RPMI8226 (cell line): ENCODE measurements at places on chromosomes 12 and 14.

GRCh38 chr12:113519464-113520307, 48.0 kb upstream of the LHX5 start:
- DNase-seq: no peak

GRCh38 chr12:78167510-78167909, 336.8 kb downstream of the NAV3 start:
- no peak for DNase-seq

DNA sequence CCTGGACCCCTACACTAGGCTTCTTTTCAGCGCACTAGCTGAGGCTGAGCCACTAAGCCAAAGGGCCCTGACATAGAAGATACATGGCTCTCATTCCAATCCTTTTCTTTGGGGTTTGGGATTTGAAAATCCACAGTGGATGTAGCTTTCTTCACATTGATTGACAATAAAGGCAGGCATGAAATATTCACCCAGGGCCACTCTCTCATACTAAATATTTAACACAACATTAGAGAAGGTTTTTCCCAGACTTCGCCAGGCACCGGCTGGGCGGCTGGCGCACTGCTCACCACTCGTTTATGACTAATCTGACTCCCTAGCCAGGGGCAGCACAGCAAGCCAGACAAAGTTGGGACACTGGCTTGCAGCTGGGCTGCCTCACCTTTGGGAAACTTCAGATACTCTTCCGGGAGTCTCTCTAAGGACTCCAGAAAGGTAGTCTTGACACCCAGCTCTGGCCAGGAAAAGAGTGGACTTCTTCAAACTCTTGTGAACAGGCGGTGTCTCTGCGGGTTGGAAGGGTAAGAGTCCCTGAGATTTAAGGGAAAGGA, 699 bp upstream of the HOXC11 start:
- no peak for DNase-seq

DNA sequence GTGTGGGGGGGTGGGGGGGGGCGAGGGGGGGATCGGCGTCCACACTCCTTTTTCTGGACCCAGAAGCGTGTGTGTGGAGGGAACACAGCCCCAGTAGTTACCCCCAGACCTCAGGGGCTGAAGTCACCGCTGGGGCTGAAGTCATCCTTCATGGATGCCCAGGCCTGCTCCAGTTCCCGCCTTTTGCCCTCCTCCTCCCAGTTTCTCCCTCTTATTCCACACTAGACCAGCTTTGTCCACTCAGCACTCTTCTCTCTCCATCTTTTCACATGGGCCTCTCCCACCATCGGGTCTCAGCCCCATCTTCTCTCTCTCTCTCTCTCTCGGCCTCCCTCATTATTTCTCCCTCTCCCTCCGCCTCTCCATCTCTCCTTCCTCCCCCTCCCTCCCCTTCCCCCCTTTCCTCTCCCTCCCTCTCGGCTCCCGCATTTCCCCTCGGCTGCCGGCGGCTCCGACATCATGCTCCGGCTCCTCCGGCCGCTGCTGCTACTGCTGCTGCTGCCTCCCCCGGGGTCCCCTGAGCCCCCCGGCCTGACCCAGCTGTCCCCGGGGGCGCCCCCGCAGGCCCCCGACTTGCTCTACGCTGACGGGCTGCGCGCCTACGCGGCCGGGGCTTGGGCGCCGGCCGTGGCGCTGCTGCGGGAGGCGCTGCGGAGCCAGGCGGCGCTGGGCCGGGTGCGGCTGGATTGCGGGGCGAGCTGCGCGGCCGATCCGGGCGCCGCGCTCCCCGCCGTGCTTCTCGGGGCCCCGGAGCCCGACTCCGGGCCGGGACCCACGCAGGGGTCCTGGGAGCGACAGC, at the start of gene P3H3:
Gene P3H3, plus strand, starts transcription at position 426 of the 799 bp plus-strand sequence. Its CDS starts 34 bp downstream, at position 460.
- peak; percentile 39 for DNase-seq

- DNase-seq: no peak
Measured at GRCh38 chr14:50521912-50522341, 10.4 kb downstream of the MAP4K5 start.

DNA sequence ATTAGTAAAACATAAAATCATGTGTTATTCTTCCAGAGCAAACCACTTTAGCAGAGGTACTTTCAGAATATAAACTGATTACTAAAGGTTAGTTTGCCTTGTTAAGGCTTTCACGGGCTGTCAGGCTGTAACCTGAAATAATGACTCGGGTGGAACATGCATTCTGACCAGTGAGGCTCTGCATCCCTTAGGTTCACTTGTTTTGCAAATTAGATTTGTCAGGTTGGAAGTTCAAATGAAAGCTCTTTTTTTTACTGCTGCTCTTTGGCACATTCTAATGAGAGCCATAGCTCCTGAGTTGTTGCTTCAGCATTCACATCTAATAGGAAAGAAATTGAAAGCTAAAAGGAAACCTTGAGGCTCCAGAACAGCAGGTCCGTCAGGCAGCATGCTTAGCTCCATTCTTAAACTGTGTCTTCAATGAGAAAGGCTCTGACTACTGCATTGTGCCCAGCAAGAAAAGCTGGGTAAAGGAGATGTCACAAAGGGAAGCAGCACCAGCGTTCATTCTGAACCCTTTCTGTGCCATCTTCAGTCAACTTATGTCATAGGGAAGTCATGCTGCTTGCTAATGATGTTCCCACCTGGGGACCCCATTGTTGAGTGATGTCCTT, 445.5 kb upstream of the FBXO33 start:
- DNase-seq: no peak

DNA sequence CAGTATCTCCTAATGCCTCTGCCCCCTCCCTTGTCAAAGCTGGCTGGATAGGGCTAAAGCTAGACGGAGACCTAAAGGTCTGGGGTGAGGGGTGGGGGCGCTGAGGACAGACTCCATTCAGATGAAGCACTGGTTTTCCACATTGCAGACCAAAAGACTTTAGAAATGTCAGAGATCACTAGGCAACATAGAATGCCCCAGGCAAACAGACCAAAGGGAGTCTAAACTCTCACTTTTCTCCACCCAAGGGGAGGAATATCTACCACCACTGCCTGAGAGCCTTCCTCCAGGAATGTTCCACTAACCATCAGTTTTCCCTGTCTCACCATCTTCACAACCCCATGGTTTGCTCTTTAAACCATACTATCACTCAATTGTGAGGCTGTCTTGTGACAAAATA, 106.9 kb upstream of the KRAS start:
- no peak for DNase-seq

GRCh38 chr14:51939755-51940301, 49.5 kb upstream of the RTRAF start:
- no peak for DNase-seq

DNA sequence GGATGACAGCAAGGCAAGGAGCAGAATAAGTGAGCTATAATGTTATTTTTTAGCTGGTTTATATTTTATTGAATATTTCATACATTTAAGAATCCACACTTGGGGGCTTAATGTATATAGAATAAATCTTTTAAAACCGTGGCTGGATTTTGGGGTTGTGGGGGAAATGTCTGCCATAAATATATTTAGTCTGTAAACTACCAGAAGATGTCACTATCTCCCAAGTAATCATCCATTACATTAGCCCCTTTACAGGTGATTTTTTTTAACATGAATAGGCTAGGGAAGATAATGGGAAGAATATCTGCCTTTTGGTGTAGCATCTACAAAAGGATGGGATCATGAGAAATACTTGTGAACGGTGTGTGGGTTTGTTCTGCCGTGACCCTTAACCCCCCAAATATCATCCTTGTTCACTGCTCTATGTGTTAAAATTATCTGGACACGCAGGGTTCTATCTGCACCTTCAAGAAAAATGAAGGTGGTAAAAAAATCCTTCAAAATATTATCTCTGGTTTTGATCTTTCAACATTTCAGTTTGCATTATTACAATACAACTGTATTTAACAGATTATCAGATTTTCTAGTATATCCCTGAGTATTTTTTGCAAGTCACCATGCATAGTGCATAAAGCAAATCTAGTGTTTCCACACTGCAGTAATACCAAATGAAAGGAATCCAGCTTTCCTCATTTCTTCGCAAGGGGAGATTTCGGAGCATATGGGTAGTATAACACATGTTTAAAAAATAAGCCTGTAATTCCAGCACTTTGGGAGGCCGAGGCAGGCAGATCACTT, 8.0 kb upstream of the SLC17A8 start:
- DNase-seq: peak; percentile 29

DNA sequence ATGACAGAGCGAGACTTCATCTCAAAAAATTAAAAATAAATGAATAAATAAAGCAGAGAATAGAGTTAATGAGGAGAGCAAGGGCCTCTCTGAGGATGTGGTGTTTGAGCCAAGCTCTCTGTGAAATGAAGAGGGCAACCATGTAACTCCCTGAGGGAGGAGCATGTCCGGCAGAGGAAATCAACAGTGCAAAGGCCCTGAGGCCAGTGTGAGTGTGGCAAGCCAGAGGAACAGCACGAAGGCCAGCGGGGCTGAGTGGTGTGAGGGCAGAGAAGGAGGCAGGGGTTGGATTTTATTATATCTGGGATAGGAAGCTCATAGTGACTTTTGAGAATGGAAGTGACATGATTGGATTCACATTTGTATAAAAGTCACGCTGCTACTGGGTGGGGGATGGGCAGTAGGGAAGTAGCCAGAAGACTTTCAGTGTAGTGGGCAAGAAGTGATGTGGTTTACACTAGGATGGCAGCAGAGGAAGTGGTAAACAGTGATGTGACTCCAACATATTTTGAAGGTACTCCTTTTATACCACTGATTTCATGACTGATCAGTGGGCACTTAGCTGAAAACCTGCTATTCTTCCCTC, 10.3 kb upstream of the LRP1-AS start:
- no peak for DNase-seq

DNA sequence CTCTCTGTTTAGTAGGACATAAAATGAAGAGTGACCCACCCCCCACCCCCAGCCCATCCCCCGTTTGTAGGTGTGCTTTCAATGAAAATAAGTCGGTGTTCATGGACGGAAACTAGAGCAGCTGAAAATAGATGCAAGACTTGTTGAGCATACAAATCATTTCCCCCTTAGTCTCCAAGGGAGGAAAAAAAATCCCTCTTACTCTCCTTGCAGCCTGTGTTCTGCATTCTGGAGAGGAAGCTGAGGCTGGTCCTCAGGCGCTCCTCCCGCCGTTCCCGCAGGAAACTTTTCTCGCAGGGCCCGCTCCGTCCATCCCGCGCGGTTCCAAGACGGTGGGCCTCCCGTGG, 259.0 kb upstream of the E2F7 start:
- no peak for DNase-seq

DNA sequence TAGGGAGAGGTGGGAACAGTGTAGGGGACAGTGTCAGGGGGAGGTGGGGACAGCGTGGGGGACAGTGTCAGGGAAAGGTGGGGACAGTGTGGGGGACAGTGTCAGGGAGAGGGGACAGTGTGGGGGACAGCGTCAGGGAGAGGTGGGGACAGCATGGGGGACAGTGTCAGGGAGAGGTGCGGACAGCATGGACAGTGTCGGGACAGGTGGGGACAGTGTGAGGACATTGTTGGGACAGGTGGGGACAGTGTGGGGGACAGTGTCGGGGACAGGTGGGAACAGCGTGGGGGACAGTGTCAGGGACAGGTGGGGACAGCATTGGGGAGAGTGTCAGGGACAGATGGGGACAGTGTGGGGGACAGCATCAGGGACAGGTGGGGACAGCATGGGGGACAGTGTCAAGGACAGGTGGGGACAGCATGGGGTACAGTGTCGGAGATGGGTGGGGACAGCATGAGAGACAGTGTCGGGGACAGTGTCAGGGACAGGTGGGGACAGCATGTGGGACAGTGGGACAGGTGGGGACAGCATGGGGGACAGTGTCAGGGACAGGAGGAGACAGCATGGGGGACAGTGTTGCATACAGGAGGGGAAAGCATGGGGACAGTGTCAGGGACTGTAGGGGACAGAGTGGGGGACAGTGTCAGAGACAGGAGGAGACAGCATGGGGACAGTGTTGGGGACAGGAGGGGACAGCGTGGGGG, 139.0 kb downstream of the TMEM121 start:
- DNase-seq: no peak

DNA sequence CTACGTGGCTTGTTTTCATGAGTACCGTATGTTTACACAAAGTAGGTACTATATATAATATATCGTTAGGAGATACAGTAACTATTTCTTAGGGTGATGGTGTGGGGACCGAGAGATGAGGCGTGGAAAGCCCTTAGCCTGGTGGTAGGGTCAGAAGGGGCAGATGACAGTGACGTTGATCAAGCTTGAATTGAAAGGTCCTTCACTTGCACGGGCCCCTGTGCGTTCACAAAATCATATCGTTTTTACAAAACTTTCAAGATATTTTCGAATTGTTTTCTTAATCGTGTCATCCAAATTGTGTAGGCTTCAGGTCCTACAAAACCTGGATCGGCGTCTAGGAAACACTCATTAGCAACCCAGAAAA, 881 bp upstream of the SOS2 start:
- DNase-seq: no peak

DNA sequence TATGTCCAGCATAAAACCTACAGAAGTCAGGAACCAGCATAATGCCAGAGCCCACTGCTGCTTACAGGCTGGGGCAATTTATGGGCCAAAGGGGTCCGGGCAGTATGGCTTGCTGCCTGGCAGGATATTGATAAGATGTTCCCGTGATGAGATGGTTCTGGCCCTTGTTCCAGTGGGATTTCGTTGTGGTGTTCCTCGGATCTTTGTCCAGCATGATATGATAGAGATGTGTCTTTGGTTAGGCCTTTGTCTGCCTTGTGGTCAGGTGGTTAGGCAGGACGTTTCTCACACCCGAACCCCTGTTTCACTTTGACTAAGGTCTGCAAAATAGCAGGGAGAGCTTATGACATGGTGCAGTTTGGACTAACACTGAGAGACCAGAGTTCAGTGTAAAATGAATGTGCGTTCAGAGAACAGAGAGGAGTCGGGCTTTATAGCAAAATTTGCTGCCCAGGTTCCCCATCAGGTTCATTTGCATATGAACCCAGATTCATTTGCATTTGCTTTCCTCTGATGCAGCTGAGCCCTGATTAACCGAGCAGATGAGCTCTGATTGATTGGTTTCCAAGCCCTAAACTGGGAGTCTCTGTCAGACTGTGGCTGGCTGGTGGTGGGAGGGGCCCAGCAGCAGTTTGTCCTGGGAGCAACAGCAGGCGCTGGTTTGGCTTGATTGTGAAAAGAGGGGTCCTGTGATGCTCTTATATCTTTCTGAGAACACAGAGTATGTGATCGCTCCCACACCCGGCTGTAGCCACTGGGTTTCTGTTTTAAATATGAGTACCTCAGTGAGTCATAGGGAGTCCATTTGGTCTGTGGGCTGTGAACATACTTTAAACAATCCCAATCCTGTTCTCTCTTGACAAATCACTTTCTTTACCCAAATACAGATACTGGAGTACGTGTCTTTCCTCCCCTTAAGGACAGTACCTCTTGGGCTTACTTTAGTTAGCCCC, 156.3 kb upstream of the PZP start:
- no peak for DNase-seq

- no peak for DNase-seq
Measured at GRCh38 chr14:102037686-102038085, 49.2 kb downstream of the HSP90AA1 start.

- peak; percentile 70 for DNase-seq
Measured at GRCh38 chr14:90522571-90523191, 125.9 kb downstream of the CALM1 start.

DNA sequence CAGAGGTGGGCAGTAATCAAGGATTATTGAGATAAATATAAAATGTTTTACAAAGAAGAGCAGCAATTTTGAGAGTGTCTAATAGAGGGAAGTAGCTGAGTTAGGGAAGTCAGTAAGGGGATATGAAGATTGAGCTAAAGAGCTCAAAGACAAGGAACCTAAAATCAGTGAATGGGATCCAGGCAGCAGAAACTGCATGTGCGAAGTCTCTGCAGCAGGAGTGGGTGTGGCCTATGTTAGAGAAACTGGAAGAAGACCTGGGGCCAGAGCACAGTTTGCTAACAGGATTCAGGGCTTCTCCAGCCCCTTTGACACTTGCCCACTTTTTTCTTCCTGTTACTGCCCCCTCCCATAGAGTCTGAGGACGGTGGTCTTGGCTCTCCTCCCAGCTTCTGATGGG, 36.3 kb upstream of the PLXNC1 start:
- peak; percentile 27 for DNase-seq

GRCh38 chr12:109638735-109639134, 65.1 kb downstream of the MVK start:
- DNase-seq: no peak
